Muscle of arm (tissue), 14 donors: ENCODE measurements at places on chromosomes 12 and 14. TPM values are rescaled to one million over a fixed set of nuclear protein-coding genes. Genes with fewer than 3 reads are reported as not detected.

- peak; percentile 30 for DNase-seq
These were observed 131.3 kb downstream of the ITPR2 start for GRCh38 chr12:26701604-26702215.

- peak; percentile 43 for DNase-seq
These were observed 24.1 kb downstream of the KLRD1 start for GRCh38 chr12:10331642-10332239.

- no peak for DNase-seq
These were observed 162.0 kb upstream of the TMCC3 start for GRCh38 chr12:94812345-94812744.

The ADGRD1 gene
- polyA plus RNA-seq, result 10.5 TPM
